Osteoblast (primary cell): ENCODE measurements at places on chromosomes 13 and 19. TPM values are rescaled to one million over a fixed set of nuclear protein-coding genes. Genes with fewer than 3 reads are reported as not detected.

DNA sequence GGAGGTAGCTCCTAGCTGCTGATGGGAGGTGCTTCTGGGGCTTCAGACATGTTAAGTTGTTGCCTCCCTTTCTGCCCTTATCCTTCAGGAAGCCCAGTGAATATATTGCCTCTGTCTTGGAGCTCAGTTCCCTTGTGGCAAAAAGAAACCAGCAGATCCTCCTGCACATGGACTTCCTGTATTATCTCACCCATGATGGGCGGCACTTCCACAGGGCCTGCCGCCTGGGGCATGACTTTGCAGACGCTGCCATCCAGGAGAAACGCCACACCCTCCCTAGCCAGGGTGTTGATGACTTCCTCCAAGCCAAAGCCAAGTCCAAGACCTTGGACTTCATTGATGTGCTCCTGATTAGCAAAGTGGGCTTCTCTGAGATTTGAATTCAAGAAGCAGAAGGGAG lies 6.0 kb upstream of the CYP4F12 start:
- no peaks in the 10 kb centered on the region for H3K36me3 ChIP-seq
- no peak overlapping the region for H3K27ac ChIP-seq
- H3K27me3 ChIP-seq = no peaks in the 10 kb centered on the region
- no peak overlapping the region for H3K4me3 ChIP-seq

DNA sequence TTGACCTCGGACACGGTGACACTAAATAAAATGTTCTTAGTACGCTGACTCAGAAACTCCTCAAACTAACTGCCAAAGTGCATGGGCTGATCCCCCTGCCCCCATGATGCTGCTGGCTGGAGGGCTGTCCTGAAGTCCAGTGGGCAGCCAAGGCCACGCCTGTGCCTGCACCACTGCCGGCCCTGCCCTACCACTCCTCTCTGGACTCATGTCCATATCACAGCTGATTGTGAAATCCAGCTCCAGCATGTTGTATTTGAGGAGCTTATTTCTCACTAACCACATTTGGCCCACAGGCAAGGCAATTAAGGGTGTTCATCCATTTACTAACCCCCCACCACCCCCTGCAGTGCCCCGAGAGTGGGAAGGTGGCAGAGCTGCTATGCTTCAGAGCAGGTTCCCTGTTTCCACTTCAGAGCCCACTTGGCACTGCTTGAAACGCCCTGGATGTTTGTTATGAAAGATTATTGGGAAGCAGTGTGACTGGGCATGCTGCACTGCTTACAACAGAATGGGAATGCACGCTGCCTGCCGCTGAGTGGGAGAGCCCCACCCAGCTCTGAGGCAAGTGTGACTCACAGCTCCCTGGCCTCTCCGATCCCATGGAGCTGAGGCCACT lies 114.0 kb downstream of the UQCRFS1 start:
- H3K36me3 ChIP-seq = no peaks in the 10 kb centered on the region
- no peaks in the 10 kb centered on the region for H3K27me3 ChIP-seq
- H3K4me1 ChIP-seq = peaks cover 4% of the 10 kb centered on the region
- DNase-seq = peak; percentile 92

- no peaks in the 10 kb centered on the region for H3K36me3 ChIP-seq
- no peaks in the 10 kb centered on the region for H3K27me3 ChIP-seq
- peaks cover 20% of the 10 kb centered on the region for H3K4me1 ChIP-seq
- DNase-seq = no peak
- no peak overlapping the region for H3K4me3 ChIP-seq
These were observed 19.1 kb downstream of the LRCH1 start for GRCh38 chr13:46571909-46572595.

Gene KRTDAP
- not detected in 2 replicates for total RNA-seq

GRCh38 chr13:109255141-109255856 lies 531.1 kb downstream of the IRS2 start:
- no peak for DNase-seq
- no peaks in the 10 kb centered on the region for H3K36me3 ChIP-seq
- H3K27me3 ChIP-seq = no peaks in the 10 kb centered on the region
- peaks cover 11% of the 10 kb centered on the region for H3K4me1 ChIP-seq
- no peak overlapping the region for H3K4me3 ChIP-seq

Gene VSIG10L
- 0.72 and 0.88 TPM in 2 replicates for total RNA-seq
